ENCODE measurements at places on chromosomes 2 and 18.

DNA sequence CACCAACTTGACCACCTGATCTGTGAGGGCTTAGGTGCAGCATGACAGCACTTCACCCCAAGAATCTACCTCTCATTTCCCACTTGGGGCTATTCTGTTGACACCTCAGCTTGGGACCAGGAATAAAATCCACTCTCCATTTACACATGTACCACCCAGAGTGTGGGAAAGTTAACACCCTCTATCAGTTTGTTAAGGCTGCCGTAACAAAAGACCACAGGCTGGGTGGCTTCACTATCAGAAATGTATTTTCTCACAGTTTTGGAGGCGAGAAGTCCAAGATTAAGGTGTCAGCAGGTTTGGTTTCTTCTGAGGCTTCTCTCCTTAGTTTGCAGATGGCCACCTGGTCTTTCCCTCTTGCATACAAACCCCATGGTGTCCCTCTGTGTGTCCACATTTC is 277.7 kb upstream of the ERBB4 start:
- DNase-seq: no peak

- DNase-seq: no peak
These were observed 1.7 kb downstream of the MAPRE3 start for GRCh38 chr2:26971911-26972786.

DNA sequence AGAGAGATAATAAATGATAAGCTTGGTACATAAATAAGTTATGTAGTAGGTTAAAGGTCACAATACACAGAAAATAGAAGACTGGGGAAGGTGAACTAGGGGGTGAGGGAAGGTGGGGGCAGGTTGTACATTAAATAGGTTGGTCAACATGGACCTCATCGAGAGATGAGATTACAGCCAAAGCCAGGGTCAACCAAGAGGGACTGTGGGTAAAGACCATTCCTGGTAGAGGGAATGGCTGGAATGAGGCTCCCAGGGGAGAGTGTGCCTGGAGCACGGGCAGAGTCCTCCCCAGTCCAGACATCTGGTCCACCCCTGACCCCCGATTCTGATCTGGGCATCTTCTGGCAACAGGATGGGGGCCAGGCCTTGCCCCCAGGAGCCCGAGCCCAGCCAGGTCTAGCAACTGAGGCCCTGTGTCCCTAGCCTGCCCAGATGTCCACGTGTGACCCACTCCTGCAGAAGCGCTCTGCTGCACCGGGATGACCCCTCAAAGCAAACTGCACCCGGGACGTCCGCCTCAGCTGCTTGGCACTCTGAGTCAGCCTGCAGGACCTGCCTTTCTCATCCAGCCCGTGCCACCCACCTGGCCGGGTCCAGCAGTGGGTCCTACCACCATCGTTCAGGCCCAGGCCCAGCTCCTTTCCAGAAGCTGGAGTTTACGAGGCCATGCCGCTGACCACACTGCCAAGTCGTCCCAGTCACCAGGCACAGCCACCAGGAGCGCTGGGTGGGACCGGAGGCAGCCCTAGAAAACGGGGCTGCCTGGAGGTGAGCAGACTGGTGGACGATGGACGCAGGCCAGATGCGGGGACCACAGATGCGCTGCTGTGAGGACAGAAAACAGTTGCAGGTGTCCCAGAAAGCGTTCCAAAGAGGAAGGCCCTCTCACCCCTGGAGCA is 56.2 kb upstream of the ID2 start:
- DNase-seq: no peak

DNA sequence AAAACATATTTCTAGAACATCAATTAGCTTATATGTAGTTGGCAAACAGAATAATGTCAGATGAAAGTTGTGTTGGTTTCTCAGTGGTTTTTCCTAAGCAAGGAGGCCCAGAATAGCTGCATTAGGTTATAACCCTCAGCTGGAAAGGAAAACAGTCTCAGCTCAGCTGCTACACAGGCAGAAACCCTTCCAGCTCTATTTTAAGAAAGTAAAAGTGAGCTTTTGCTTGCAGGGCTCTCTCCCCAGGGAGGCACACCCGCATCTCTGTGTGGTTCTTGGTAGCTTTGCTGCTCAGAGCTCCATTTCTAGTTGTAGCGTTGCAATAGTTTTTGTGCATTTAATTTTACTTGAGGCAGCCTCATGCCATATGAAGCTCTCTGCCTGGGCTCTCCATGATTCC is 54.6 kb downstream of the PIKFYVE start:
- peak; percentile 80 for DNase-seq
